ENCODE measurements at places on chromosomes 16 and 17.

GRCh38 chr17:3474212-3474611 is 1.6 kb upstream of the ASPA start:
- DNase-seq: no peak

- DNase-seq: peak; percentile 12
Measured at GRCh38 chr16:12896562-12896961, 4.8 kb upstream of the SHISA9 start.

- no peak for DNase-seq
Measured at GRCh38 chr17:19482576-19482975, 51.1 kb upstream of the SLC47A1 start.

GRCh38 chr16:13982451-13982850 is 62.5 kb downstream of the ERCC4 start:
- DNase-seq: no peak

DNA sequence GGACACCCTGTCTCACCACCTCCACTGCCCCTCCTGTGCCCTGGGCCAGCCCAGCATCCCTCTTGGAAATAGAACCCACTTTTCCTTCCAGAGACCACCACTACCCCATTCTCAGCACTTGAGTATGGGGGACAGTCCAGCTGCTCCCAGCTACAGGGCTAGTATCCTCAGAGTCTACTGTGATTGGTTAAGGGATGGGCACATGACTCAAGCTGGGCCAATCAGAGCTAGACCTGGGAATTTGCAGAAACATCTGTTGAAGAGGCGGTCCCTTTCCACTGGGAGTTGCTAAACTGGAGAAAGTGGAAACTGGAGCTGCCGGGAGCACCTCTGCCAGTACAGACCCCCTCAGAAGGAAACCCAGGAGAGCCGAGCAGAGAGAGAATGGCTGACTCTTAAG is 156.6 kb downstream of the GSG1L start:
- DNase-seq: no peak

- no peak for DNase-seq
Measured at GRCh38 chr16:57637020-57637419, 8.6 kb downstream of the ADGRG1 start.

- no peak for DNase-seq
Measured at GRCh38 chr17:17859909-17860765, 23.4 kb upstream of the SREBF1 start.

DNA sequence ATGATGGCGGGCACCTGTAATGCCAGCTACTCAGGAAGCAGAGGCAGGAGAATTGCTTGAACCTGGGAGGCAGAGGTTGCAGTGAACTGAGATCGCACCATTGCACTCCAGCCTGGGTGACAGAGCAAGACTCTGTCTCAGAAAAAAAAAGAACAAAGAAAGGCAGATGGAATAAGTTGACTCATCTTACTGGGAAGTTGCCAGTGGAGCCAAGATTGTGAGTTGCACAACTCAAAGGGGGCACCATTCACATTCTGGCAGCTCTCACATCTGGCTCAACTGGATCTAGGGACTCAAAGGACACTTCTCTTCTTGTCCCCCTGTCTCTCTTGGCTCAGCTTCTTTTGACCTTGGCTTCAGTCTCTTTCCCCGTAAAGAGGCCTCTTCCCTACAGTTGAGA is 53.7 kb upstream of the ETV4 start:
- DNase-seq: no peak

DNA sequence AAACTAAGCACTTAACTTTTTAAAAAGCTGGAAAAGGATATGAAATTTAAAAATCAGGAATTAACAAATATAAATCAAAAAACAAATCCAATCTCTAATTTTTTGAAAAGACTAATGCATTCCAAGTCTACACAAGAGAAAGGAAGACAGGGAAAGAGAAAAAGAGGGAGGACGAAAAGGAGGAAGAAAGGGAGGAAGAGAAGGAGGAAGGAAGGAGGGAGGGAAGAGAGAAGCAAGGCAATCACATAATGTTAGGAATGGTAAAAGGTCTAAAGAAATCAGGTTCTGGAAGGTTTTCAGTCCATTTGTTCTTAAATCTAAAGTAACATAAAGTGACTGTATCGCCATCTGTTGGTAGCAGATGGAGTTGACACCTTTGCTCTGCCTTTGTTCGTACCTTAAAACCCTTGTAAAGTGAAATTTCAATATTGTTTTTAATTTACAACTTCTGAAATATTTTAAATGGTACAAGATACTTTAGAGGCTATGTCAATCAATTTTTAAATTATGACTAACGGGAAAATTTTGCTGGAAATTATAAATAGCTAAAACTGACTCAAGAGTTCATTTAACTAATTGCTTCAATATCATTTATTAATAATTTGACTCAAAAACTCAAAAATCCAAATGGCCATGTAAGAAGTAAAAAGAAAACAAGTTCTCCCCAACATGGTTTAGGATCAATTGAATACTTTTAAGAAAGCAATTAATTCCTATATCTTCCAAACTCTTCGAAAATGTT is 20.4 kb upstream of the CDYL2 start:
- peak; percentile 32 for DNase-seq

GRCh38 chr16:79716645-79717332 is 116.3 kb upstream of the MAF start:
- DNase-seq: no peak

GRCh38 chr16:9109255-9109654 is 17.8 kb downstream of the HAPSTR1 start:
- DNase-seq: no peak

- no peak for DNase-seq
Measured at GRCh38 chr16:28146536-28146935, 65.2 kb downstream of the XPO6 start.

DNA sequence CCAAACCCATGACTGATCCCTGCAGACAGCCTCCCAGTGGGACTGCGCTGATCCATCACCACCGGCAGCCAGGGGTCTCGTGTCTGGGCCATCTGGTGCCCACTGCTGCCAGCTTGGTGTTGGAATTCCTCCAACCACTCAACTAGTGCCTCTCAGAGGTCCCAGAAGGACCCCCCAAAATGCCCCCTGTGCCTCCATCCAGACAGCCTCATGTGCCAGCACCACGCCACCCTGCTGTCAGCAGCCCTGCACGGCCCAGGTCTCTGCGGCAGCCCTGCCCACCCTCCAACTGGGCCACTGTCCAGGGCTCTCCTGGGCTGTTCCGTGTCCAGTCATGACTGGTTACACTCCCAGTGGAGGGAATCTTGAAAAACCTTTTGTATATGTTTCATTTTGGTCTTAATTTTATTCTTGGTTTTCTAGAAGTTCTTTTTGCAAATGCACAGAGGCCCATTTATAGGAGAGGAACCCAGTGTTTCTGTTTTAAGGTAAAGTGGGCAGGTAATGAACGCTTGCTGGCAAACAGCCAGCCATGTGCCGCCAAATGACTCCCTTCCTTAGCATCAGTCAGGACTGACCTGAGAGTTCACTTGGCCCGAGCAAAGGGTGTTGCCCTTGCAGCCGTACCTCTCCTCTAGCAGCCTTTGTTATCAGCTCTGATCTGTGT is 34.6 kb downstream of the GRIN2C start:
- no peak for DNase-seq

DNA sequence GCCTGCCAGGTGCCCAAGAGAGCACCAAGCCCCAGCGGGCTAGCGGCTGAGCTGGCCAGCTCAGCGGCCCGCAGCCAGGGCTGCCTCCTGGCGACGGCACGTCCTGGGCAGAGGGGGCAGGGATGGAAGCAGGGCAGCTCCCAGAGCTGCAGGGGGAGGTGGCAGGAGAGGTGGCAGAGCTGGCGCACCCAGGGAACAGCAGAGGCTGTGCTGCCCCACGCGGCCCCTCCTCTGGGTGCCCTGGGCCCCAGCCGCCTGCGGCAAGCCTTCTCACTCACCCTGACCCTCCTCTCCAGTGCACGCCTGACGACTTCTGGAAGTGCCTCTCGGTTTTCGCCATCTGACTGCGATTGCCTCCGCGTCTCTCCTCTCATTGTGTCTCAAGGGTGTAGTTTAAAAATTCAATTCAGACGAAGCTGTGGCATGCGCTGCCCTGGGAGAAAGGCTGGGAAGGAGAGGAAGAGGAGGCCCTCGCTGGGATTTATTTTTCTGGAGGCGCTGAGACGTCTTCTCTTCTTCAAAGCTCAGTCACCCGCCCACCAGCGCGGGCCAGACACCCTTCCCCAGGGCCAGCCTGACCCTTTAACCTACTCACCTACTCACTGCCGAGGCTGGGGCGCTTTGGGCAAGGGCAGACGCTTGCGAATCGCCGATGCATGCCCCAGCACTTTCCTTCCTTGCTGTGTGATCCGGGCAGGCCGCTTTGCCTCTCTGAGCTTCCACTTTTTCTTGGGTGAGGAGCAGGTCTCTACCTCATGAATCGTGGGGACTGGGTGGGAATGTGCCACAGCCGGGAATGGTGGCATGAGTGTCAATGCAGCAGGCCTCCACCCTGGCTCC is 24.9 kb downstream of the GSE1 start:
- DNase-seq: no peak

GRCh38 chr17:73139296-73139695 is 25.5 kb upstream of the SSTR2 start:
- DNase-seq: no peak

- DNase-seq: no peak
Measured at GRCh38 chr17:7825206-7825990, 8.6 kb upstream of the KDM6B start.

- DNase-seq: no peak
Measured at GRCh38 chr16:47568351-47568750, 107.2 kb downstream of the PHKB start.

DNA sequence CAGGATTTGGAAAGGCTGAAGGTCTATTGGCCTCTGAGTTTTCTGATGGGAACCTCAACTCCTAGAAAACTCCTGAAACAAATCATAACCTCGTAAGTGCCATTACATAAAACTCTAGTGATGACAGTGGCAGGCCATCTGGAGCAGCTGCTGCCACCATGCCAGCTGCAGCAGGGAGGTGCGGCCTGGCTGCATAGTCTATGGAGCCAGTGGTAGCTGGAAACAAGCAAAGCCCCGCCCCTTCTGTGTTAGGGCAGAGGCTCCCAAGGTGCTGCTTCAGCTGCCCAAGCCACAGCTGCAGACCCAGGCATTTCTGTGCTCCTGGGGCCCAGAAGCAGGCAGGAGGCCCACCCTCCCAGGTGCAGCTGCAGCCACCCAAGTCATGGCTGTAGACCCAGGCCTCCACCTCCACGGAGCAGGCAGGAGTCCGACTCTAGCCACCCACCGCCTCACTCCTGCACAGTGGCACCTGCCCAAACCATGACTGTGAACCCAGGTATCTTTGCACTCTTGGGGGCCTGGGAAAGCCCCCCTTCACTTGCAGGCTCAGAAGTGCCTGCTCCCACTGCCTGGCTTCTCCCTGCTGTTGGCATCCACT is 254.1 kb upstream of the KCNJ16 start:
- no peak for DNase-seq

GRCh38 chr16:7615565-7615964 is 282.9 kb downstream of the RBFOX1 start:
- no peak for DNase-seq

DNA sequence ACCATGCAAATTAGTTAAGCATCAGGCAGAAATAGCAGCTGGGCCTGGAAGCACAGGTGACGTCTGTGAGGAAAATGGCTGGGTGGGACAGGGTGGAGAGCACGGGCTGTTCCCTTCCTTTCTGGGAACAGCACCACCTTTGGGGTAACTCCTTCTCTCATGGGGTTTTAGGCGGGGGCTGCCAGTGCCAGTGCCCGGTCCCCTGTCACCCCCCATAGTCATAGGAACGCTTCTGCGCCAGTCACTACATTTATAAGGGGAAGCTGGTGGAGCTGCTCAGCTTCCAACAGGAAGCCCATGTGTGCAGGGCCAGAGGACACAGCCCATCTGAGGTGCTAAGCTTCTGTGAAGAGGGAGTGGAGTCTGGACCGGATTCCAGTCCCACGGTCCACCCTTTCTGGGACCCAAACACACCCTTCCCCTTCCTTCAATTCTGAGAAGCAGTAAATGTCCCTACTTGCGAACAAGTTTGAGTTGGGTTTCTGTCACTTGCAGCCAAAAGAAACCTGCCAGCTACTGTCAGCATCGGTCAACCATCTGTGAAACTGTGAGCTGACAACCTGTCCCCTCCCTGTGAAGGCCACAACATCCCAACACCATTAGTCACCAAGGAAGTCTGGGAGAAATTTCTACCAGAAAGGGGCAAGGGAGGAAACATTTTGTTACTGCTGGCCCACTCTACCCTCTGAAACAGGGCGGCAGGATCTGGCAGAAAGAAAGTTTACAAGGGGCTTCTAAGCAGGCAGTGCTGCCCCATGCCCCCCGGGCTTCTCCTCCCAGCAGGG is 86.0 kb upstream of the AMZ2 start:
- DNase-seq: no peak

- no peak for DNase-seq
Measured at GRCh38 chr17:77209330-77209748, 68.6 kb downstream of the SEC14L1 start.

DNA sequence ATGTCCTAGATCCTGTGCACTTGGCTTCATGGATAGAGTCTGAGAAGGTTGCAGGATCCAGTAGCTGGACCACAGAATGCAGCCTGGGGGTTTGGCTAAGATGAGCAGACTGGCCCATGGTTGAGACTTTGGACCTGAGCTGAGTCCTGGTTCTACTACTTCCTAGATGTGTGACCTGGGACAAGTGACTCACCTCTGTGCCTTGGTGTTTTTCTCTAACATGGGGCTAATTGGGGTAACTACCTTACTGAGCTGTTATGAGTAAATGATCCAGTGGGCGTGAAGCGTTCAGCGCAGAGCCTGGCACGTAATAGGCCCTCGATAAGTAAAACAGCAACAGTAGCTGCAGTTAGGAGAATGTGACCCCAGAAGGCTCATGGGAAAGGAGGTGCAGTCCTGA is 38.8 kb downstream of the SNX20 start:
- DNase-seq: no peak

- DNase-seq: no peak
Measured at GRCh38 chr17:45993962-45994627, 5.0 kb upstream of the STH start.

DNA sequence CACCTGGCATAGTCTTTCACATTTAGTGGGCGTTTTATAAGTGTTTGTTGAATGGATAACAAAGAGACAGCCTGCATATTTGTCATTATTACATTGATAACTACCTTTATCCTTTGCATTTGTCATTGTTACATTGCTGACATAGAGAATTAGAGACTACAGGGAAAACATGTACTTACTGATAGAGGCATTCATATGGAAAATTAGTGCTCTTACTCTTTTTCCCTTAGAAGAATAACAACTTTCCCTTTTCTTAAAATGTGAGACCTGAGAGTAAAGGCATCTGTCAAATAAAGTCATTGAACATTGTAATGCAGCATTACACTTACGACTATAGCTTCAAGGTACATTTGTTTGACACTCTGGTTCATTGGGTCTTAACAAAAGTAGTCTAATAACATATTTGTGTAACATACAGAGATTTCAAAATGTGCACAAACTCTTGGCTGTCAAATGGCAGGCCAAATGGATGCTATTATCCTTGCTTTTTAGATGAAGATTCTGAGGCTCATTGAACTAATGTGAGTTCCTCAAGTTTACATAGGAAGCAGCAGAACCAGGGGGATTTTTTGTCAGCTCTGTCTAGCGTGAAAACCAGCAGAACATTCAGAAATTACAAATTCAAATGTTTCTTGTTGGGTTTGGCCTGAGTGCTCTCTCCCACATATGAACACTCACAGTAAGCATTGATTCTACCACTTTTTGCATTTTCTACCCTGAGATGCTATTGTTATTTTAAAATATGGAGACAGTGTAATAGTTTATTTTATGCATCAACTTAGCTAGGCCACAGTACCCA is 28.5 kb downstream of the SMIM36 start:
- no peak for DNase-seq

- DNase-seq: no peak
Measured at GRCh38 chr17:39926588-39927100, 757 bp downstream of the ORMDL3 start.

Data from Panc1 (cell line).